ENCODE measurements at places on chromosomes 11 and 22.

GRCh38 chr11:70448983-70449567, 50.7 kb downstream of the CTTN start:
- no peak for DNase-seq

DNA sequence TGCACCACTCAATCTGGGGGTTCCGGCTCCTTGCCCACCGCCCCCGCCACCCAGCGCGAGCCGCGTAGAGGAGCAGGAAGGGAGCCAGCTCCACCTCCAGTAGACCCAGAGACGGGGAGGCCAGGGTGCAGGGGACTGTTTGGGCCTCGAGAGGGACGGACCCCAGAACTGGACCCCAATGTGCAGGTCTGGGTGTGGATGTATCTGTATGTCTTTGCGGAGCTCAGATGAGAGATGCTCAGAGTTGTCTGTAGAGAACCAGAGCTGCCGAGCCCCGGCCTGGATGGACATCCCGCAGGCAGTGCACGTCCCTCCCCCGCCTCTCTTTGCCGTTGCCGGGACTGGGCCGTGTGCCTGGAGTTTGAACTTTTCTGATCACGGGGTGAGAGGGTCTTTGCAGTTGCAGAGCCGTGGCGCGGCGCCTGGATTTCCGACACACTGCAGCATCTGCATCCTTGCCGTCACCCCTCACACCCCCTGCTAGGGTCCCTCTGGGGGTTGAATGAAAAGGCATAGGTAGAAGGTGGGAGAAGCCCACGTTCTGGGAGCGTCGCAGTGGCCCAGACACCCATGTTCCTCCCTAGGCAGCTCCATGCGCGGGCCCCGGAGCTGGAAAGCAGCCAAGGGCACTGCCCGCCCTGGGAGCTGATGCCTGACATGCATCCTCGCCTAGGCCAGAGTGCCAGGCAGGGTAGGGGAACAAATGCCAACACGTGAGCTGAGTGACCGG, 105.2 kb downstream of the KCNQ1 start:
- no peak for DNase-seq

DNA sequence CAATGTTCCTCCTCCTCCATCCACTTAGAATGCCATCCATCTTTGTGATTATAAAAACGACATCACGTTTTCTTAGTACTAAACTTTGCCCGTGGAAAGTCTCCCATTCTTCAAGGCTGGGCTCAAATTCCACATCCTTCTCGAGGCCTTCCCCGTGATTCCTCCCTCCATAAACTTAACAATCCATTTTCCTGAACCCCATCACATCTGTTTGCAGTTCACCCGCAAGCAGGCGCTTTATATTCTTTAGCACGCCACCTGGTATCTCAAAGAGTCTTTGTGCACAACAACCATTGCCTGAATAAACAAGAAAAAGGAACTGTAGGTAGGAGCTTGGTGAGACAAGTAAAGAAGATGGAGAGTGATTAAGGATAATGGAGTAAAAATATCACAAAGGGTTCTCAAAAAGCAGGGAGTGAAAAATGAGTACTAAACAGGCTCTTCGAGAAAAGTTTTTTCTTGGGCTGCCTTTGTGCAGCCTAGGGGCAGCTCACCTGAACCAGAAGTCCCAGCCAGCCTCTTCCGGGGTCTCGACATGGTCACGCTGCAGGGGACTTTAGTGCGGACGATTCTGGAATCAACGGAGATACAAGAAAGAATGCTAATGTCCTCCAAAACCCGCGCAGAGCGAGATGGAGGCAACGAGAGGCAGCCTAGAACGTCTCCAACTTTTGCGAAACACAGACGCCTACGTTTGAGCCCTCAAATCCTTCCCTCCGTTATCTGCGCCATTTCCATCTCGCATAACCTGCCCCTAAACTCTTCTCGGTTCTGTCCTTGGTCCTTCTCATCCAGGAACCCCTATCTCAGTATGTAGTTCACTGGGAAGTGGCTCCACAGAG, 585 bp downstream of the THYN1 start:
- DNase-seq, result no peak

GRCh38 chr11:63767565-63768236, 874 bp downstream of the ZFTA start:
- no peak for DNase-seq

DNA sequence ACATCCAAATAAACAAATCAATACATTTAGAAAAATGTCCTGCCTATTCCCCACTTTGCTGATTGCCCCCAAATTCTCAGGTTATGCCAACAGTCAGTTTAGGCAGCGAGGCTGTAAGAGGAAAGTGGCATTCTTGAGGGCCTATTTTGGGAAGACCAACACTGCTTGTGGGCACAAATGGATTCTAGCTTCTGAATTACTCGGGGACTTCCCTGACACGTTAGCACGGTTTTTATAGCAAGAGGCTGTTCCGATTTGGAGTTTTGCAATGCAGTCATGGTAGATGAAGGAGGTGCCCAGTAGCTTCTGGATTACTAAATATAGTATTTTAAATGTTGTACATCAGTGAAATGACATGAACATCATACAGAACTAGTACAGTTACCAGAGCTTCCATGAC, 13.1 kb downstream of the RCN1 start:
- no peak for DNase-seq

DNA sequence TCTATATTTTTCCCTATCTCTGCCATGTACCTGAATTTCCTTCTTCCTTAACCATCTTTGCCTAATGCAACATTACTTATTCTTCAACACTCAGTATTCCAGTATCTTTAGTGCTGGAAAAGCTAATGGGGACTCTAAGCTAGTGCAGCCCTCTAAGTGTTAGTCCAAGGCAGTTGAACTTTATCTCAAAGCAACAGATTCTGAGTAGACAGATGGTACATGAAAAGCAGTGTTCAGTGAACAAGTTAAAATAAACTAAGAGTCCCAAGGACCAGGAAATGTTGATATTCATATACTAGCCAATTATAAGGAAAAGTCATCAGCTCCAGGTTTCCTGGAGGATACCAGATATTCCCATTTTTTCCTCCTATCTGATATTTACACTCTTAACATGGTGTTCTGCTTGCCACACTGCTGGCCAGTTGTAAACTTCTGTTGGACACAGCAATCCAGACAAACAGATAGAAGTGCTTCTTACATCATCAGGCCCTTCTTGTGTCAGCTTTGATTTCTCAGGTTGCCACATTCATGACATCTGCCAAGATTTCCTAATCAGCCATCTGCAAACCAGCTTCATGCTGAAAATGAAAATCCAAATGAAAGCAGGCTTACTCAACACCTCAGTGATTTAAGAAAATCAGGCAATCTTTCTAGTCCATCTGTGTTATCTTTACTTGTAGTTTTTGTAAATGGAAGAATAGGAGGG, 255.9 kb upstream of the POU2AF2 start:
- DNase-seq, result no peak

DNA sequence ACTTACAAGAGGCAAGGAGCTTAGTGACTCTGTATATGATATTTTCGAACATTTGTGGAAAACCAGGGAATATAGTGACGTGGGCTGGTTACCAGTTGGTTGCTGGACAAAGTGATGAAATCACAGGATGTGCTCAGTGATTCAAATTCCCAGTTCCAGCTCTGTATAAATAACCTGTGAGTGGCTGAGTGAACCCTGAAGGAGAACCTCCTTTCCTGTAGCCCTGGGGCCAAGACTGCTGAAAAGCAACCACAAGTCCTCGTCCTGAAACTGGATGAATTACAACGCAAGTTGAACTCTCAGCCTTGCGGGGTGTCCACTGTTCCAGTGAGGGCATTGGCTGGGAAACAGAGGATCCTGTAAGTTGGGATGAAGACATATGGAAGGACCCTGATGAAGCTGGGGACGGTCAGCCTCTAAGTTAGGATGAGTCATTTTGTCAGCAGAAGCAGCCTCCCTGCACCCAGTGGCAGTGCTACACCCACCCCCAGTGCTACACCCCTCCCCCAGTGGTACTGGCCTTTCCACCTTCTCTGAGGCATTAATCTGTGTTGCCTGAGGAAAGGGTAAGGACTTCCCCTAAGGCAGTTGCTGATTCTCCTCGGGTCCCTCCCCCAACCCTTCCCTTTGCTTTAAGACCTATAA, 22.0 kb upstream of the CD81 start:
- no peak for DNase-seq

GRCh38 chr22:49136816-49137180, 690.9 kb downstream of the BRD1 start:
- no peak for DNase-seq
